ENCODE measurements at places on chromosomes 7 and 10.

- no peak for DNase-seq
Observed at GRCh38 chr10:79145517-79146470, 77.0 kb downstream of the ZMIZ1 start.

DNA sequence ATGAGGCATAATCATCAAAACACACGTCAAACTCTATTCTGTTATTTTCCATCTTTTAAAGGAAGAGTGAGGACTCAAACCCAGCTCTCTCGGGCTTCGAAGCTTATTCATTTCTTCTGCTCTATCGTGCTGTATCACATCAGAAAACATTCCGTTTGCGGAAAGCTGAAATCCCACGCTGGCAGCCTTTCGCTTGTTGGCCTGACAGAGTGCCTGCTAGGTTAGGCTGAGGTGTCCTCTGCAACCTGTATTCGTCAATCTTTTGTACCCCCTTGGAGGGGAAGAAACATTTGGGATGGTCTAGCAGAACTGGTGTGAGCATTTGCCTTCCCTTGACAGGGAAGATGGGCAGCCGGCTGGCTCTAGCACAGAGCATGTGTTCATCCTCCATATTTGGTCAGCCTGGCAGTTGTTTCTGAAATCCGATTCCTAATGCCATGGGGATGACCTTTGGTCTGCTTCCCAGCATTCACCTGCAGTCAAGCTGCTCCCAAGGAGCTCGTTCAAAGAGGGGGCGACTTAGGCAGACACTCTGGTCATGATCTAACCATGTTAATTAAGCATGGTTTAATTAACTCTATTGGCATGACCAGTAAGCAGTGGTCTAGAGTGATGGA, 55.2 kb downstream of the TACC2 start:
- DNase-seq, result no peak

DNA sequence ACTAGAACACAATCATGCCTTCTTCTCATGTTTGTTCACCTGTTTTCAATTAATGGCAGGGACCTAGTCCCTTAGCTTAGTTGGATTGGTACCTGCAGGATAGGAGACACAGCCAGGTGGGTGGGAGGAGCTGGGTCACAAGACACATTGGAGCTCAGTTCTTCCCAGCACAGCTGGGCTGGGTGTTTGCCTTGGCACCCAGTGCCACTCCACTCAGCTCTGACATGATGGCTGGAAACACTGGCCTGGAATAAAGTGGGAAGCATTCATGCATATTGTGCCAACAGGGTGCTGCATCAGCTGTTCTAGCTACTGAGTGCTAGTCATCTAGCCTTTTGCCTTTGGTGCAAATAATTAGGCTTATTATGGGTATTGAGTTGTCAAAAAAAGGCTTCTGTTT, 226.1 kb downstream of the PTEN start:
- no peak for DNase-seq

GRCh38 chr7:71560354-71560995, 428.5 kb downstream of the GALNT17 start:
- no peak for DNase-seq

DNA sequence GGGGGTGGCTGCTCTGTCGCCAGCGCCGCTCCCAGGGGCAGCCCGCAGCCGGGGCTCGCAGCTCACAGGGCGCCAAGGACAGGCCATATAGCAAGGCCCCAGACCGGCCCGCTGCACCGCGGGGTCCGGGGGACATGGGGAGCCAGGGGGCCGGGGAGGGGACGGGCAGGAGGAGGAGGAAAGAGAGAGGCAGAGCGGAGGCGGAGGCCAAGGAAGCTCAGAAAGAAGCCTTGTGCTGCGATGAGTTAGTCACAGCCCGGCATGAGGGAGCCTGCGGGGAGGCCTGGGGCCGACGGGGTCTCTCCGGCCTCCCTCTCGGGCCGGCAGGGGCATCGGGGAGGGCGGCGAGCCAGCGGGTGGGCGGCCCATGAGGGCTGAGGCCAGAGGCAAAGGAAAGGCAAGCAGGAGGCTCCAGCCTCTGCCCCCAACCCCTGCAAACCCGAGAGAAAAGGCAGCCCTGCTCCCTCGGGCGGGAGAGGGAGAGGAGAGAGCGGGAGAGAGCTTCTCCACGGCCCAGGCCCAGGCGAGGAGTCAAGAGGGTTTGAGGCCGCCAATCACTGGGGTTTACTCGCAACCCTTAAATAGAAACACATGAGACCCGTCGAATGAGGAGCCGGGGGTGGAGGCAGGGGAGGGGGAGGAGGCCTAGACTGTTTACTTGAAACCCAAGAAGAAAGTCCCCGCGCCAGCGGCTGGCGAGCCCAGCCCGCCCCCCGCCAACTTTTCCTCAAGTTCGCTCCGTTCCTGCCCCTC, 167.9 kb downstream of the NEURL1 start:
- peak; percentile 47 for DNase-seq

DNA sequence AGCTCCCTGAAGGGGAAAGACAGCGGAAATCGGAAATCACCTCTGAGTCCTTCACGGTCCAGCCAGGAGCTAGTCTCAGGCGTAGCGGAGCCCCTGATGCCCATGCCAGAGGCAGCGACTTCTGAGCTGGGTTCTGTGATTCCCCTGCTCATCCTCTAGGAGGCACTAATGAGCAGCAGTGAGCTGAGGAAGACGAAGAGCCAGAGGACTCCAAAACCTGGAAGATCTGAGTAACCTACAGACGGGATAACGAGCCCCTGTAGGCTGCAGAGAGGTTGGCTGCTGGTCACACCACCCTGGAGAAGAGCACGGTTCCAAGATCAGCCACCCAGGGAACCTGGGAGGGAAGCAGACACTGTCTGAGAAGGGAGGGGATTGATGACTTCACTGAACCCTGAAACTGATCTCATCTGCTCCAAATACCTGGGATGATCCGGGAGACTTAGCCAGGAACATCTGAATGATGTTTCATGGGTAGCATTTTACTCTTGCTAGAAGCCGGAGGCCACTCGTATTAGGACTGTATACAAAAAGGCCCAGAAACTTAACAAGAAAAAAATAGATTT, 304.1 kb downstream of the PAXIP1 start:
- DNase-seq, result no peak

DNA sequence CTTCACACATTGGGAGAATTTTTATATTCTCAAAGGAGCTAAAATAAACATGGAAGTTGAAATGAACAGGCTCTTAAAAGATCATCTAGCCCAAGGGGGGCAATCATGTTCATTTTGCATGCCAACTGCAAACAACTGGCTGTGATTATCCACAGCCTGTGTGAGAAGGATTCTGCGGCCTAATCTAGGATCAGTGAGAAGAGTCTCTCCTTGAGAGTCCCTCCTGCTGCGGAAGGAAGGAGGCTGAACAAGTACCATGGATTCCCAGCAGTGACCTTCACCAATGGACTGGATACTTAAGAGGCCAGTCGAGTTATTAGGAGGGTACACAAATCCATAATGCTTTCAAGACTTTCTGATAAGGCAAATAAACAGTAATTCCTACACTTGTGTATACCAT, 76.7 kb downstream of the IGF2BP3 start:
- no peak for DNase-seq

DNA sequence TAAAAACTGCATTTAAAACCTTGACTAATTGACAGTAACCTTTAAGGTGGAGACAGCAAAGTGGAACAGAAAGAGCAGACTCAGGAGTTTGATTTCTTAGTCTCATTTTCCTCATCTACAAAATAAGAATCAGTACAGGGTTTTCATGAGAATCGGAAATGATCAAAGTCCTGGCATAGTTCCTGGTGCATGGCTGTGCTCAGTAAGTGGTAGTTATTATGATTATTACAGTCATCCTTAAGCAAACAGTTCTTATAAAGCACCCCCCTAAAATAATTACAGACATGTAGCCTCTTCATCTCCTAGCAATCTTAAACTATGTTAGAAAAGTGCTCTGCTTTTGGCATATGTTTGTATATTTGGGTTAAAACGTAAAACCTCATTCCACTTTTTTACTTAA, 18.0 kb downstream of the NEBL start:
- DNase-seq, result no peak

GRCh38 chr10:120634659-120635058, 177.6 kb downstream of the PLPP4 start:
- DNase-seq, result no peak

- DNase-seq, result peak; percentile 65
Observed at GRCh38 chr7:37342688-37343471, 105.8 kb downstream of the ELMO1 start.

DNA sequence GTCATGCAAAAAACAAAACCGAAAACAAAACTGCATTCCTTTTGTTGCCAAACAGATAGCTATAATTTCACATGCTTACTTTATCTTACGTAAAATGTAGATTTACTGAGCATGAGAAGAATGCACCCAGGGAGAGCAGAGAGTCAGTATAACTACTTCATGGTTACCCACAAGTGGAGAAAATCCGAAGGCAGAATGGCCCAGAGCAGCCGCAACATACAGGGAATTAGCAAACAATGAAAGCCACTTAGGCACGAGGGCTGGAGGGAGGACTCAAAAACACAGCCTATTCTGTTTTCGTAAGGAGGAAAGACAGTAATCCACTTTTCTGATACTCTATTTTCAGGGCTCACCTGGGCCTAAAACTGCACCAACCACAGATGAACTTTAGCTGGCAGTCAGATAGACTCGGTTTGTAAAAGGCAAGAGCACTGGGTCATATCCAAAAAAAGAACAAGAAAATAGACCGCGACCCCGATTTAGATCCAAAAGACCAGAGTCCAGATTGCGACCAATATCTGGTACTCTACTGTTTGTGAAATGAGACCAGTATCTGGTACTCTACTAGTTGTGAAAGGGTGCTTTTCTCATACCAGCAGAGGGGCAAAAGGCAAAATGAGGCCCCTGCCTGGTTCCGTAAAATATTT, 1.3 kb downstream of the ITPRIP start:
- DNase-seq, result no peak

GRCh38 chr7:46934198-46934825, 647.6 kb downstream of the TNS3 start:
- DNase-seq, result no peak

- DNase-seq, result no peak
Observed at GRCh38 chr10:33498391-33498891, 164.0 kb upstream of the NRP1 start.

DNA sequence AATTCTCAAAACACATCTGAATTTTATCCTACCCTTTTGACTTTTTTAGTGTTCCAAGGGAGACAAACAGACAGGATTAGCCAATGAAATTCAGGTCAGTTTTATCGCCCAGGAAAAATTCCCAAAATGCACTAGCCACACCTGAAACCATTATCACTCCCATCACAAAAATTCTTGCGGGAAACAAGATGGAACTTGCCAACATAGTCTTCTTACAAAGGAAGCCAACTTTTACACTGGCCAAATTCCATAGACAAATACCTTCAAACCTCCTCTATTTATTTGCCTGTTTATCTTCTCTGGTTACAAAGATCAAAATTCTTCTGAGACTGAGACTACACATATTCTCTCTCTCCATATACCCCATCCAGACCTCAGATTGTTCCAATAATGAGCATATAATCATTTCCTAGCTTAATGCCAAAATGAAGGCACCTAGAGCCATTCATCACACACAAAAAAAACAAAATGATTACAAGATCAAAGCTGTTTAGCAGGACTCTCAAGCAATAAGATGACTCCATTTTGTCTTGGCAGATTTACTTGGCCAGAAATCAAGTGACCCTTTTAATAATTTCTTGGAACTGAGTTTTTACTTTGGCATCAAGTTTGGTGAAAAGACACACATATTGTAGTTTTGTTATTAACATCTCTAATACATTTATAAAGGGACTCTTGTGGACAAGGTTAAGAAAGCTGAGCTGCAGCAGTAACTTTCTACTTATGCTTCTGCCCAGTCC, 30.2 kb downstream of the MET start:
- DNase-seq, result no peak

DNA sequence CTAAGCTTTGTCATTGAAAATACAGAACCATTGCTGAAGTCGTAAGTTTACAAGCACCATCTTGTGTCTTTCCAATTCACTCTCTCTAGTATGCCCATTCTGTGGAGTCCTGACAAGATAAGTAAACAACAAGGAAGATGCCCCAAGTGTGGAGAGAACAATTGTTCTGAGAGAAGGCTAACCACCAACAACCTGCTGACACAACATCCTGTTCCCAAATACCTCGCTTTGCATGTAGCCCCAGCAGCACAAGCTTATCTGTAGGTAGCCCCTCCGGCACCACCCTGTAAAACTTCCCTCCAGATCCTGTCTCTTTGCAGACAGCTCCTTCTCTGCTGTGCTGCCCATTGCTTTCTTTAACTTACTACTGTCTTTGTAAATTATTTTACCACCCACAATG, 233.3 kb upstream of the AOAH start:
- DNase-seq, result no peak

DNA sequence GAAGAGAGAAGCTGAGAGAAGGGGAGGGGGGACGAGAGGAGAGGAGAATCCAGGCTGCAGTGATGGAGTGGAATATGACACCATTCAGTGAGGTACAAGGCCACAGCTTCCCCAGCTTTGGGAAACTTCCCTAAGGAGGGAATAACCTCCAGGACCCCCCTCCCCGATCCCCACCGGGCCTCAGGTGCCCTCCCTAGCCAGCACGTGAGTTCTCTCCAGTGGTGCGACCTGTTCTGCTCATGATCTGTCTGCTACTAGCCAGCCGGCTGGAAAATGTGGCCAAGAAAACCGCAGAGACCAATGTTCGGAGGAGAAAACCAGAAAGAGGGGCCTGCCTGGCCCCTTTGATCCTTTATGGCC, 39.9 kb upstream of the AGK start:
- DNase-seq, result no peak

GRCh38 chr10:99844433-99844955, 62.1 kb downstream of the ABCC2 start:
- DNase-seq, result no peak

DNA sequence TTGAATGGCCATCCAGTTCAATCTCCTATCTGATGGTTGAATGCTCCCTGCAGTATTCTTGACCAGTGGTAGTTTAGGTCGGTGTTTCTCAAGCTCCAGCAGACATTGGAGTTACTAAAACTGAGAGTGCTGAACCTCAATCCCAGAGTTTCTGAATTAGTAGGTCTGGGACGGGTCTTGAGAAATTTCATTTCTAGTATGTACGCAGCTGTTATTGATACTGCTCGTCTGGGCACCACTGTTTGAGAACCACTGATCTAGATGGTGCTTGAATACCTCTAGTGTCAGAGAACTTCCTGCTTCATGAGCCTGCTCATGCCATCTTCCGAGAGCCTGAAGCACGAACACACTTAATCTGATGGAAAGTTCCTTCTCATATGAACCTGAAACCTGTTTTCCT, 99.4 kb upstream of the CREB5 start:
- no peak for DNase-seq

DNA sequence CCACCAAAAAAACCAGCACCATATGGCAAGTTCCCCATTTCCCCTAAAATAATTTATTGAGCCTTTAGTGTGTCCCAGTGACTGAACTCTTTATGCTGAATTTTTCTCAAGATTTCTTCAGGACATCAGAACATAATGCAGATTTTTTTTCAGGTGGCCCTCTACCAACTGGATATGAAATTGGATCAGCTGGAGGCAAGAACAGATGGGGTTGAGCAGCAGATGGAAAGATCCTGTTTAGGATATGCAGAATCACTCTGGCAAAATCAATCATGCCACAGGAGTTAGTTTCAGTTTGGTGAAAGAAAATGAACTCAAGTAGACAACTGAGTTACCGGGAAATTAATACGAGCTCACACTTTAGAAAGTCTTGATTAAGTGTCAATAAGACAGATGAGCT, 761.5 kb upstream of the C7orf33 start:
- no peak for DNase-seq

GRCh38 chr7:41536122-41536872, 166.6 kb downstream of the INHBA start:
- DNase-seq, result no peak

- DNase-seq, result no peak
Observed at GRCh38 chr10:94443549-94443948, 41.2 kb downstream of the TBC1D12 start.

- DNase-seq, result peak; percentile 56
Observed at GRCh38 chr10:80468806-80469421, 14.8 kb downstream of the TSPAN14 start.

GRCh38 chr7:155405399-155406318, 52.3 kb upstream of the EN2 start:
- DNase-seq, result no peak
